GM12892 (cell line): ENCODE measurements at places on chromosomes 1 and 21.

GRCh38 chr21:33395891-33396331, 7.3 kb upstream of the IFNGR2 start:
- no peak for DNase-seq

DNA sequence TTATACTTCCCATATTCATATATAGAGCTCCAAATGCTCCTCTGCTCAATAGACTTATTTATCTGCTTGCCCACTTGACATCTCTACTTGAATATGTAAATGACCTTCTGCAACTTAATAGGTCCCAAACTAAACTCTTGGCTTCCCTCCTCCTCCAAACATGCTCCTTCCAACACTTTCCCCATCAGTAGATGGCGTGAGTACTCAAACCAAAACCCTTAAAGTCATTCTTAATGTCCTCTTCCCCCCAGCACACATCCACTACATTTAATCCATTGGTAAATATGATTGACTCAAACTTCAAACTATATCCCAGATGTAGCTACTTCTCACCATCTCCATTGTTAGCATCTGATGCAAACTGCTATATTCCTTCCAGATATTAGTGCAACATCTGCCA, 48.5 kb upstream of the PBX1 start:
- DNase-seq, result no peak

- no peak for DNase-seq
Measured at GRCh38 chr1:43270421-43271095, 775 bp downstream of the TMEM125 start.

DNA sequence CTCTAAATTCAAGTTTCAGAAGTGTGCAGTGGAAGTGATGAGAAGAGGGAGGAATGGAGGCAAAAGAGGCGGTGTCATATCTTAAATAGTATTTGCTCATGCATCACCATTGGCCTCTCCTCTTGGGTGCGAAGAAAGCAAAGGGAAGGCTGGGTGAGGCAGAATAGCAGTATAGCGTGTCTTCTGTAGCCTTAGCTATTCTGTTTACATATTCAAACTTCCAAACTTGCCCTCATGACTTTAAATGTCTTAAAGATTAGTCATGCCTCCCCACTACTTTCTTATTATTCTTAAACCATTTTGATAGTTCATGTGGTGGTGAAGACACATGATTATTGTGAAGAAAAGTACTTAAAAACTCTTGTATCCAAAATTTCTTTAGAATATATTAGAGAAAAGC, 104.6 kb upstream of the TENT5C start:
- DNase-seq, result no peak

DNA sequence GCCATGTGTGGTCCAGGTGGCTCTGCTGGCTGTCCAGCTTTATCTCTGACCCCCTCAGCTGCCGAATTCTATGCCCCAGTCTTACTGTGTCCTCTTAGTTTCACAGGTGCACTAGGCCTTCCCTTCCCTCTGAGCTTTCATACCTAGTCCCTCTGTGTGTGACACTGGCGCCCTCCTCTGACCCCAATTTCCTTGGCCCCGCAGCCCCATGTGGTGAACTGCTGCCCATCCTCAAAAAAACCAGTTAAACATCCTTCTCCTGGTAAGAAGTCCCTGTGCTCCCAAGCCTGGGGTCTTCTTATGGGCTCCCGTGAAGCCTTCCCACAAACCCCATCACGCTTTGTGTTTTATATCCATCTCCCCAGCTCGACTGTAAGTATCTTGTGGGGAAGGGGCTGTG, 93.9 kb upstream of the TSPAN2 start:
- no peak for DNase-seq

- no peak for DNase-seq
Measured at GRCh38 chr1:22861764-22862440, 110.8 kb downstream of the LACTBL1 start.

DNA sequence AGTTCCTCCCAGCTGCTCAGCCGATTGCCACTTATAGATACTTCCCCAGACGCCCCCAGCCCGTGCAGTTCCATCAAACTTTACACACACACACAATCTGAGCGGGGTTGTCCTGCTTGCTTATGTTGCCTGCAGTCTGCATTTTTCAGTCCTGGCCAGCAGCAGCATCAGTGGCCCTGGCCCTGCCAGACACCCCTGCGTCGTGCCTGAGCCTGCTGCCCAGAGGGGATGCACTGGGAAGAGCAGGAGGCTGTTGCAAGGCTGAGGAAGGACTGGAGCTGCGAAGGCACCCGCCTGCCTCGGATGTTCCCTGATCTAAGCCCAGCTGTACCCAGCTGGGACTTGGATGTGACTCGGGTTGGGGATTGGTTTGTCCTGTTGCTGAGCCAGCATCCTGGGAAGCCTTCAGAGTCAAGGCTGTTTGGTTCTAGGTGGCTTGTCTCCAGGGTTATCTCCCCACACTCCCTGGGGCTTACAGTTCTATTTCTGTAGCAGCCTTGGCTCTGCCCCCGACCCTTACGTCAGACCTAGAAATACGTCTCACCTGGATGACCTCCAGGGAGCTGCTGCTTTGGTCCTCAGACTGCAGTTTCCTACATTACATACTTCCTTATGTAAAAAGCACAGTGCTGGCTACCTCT, 42.3 kb downstream of the MAN1C1 start:
- DNase-seq, result no peak

GRCh38 chr21:43957611-43958362, 54.3 kb upstream of the TRAPPC10 start:
- peak; percentile 41 for DNase-seq

DNA sequence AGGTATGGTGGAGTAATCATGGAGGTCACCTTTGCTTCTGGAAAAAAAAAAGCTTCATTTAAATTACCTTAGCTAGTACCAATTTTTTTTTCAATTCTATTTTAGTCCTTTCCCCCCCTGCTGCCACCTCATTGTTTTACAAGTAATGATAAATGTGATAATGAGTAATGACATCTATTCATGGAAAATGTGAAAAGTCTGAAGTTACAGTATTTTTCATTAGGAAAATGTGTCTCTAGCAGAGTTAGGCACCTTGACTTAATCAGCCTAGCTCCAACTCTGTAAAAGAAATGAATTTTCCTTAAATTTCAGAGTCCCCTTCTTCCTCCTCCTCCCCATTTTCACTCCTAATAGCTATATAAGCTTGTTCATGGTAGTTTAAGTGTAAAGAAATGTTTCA, 204.9 kb upstream of the USP25 start:
- DNase-seq, result no peak

DNA sequence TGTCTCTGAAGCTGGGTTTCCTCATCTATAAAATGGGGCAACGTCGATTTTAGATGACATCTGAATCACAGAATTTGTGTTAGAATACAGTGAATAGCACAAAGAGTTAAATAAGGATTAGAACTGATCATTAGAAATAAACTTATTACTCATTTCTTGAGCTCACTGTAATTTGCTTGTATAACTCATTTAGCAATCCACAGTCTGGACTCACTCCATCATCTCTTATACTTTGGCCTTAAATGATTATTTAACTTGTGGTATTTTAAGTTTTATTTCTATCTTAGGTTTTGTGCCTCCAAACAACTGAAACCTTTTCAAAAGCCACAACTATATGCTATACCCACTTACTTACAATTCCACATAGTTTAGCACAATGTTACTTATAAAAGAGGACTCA, 128.0 kb downstream of the CDC42BPA start:
- DNase-seq, result no peak

GRCh38 chr1:43008115-43009060, 49.7 kb upstream of the SLC2A1 start:
- DNase-seq, result no peak

- DNase-seq, result no peak
Measured at GRCh38 chr1:203354246-203354645, 3.3 kb upstream of the FMOD start.

- no peak for DNase-seq
Measured at GRCh38 chr1:159040893-159041724, 31.4 kb downstream of the IFI16 start.

DNA sequence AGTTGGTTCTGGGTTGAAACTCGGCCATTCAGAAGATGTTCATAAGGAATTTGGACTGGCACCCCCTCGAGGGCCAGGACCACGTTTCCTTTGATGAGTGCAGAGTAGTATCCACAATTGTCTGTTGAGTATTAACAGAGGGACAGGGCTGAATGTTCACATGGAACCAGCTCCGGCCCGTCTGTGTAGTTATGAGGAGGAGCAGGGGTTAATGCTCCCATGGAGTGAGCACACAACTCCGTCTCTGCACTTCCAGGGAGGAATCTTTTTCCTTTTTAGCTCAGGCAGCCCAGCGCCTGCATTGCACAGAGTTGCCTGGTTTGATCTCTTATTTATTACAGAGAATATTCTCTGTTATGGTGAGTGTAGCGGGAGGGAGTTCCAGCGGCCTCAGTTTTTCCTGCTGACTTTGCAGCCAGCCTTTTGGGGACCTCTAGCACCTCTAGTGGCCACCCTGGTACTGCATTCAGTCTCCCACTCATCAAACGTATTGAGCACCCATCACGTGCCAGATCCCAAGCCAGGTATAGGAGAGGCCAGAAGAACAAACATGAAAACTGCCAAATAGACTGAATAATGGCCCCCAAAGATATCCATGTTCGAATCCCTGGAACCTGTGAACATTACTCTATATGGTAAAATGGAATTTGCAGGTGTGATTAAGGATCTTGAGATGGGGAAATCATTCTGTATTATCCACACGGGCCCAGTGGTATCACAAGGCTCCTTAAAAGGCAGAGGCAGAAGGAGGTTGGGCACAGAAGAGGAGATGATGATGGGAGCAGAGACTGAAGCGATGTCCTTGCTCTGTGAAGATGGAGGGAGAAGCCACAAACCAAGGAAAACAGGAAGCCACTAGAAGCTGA, 167.7 kb upstream of the CSF3R start:
- DNase-seq, result no peak

GRCh38 chr1:36691374-36691773, 208.7 kb upstream of the CSF3R start:
- DNase-seq, result no peak

DNA sequence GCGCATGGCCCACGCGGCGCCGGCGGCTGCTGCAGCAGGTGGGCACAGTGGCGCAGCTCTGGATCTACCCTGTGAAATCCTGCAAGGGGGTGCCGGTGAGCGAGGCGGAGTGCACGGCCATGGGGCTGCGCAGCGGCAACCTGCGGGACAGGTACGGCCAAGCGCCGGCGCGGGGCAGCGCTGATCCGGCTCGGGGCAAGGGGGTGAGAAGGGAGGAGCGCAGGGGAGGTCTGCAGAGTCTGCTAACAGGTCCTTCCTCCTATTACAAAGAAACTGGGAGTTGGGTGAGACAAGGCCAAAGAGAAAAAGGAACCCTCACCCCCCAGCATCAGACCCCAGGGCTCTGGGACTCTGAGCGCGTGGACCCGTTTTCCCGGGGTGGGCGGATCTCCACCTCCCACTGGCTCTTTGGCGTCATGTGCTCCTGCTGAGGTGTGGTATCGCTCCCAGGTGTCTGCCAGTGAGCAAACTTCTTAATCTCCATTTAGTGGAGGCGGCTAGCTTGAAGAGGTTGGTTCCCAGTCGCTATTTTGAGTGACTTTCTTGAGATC, 431 bp downstream of the MTARC1 start:
- peak; percentile 28 for DNase-seq

GRCh38 chr1:8463144-8463927, 145.4 kb downstream of the SLC45A1 start:
- no peak for DNase-seq

GRCh38 chr21:26093122-26093521, 77.4 kb downstream of the APP start:
- DNase-seq, result no peak

GRCh38 chr1:7298145-7298544, 473.0 kb upstream of the VAMP3 start:
- no peak for DNase-seq

DNA sequence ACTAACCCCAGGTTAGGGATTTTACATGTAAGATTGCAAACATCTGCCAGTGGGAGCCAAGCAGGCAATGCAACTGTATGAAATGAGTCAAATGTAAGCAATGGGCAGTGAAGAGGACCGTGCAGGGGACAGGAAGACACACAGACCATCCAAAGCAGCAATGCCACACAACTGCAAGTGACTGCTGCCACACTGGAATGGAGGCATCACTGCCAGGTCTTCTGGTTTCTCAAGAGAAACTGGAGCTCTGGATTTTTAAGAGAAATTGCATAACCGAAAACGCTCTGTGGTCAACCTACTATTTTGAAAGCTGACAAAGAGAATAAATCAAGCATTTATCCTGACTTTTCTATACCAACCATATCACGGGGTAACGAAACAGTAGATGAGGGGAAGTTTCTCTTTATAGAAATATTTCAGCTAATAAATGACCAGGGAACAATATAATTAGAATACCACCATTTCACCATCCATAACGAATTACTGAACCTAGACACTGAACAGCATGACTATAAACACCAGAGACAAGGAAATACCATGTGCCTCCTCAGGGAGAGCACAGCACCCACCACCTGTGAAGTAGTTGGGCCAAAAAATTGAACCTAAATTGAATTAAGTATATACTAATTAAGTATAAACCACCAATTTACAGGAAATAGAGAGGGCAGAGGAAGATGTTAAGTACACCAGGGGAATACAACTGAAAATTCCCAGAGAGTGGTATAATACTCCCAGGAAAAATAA, 4.4 kb downstream of the AK2 start:
- no peak for DNase-seq

DNA sequence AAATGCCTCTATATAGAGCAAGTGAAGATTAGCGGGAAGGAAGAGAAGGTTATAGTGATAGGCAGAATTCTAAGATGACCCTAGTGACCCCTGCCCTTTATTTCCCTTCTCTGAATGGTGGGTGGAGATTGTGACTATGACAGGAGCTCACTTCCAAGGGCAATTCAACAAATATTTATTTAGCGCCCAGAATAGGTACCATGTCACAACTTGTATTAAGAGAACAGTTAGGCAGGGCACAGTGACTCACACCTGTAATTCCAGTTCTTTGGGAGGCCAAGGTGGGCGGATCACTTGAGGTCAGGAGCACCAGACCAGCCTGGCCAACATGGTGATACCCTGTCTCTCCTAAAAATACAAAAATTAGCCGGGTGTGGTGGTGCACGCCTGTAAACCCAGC, 236.0 kb upstream of the POGK start:
- no peak for DNase-seq

- DNase-seq, result no peak
Measured at GRCh38 chr1:117077267-117077666, 17.1 kb downstream of the TTF2 start.

GRCh38 chr1:39129514-39129913, 75.0 kb upstream of the MACF1 start:
- no peak for DNase-seq
